CD4-positive, alpha-beta memory T cell (primary cell): ENCODE measurements at places on chromosomes 11 and 22. TPM values are rescaled to one million over a fixed set of nuclear protein-coding genes. Genes with fewer than 3 reads are reported as not detected.

- no peak for DNase-seq
- H3K27ac ChIP-seq: no peak within 1 kb of the TSS
- H3K4me1 ChIP-seq: no peaks in the 10 kb centered on the region
- H3K4me3 ChIP-seq: no peak within 1 kb of the TSS
Measured at GRCh38 chr11:60756307-60757032, at the start of gene MS4A15. Gene MS4A15 (plus strand): TSS chr11:60756867. CDS start chr11:60763734, 6,867 bp downstream.

DNA sequence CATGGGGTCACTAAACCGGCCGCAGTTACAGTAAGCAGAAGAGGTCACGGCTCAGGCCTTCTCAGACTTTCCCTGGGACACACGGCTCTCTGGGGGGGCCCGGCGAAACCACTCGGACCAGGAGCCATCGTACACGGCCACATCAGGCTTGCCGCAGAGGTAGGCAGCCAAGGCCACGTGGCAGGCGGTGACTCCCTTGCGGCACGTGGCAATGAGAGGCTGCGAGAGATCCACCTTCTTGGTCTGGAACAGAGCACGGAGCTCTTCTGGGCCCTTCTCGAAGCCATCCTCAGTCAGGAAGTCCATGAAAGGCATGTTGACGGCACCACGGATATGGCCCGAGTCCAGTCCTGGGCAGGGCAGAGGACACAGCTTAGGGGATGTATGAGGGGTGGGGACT, 8.3 kb downstream of the TST start:
- H3K4me3 ChIP-seq: no peak overlapping the region
- no peak for DNase-seq
- H3K36me3 ChIP-seq: no peaks in the 10 kb centered on the region

Gene RIC8A
- polyA plus RNA-seq: 106 TPM

DNA sequence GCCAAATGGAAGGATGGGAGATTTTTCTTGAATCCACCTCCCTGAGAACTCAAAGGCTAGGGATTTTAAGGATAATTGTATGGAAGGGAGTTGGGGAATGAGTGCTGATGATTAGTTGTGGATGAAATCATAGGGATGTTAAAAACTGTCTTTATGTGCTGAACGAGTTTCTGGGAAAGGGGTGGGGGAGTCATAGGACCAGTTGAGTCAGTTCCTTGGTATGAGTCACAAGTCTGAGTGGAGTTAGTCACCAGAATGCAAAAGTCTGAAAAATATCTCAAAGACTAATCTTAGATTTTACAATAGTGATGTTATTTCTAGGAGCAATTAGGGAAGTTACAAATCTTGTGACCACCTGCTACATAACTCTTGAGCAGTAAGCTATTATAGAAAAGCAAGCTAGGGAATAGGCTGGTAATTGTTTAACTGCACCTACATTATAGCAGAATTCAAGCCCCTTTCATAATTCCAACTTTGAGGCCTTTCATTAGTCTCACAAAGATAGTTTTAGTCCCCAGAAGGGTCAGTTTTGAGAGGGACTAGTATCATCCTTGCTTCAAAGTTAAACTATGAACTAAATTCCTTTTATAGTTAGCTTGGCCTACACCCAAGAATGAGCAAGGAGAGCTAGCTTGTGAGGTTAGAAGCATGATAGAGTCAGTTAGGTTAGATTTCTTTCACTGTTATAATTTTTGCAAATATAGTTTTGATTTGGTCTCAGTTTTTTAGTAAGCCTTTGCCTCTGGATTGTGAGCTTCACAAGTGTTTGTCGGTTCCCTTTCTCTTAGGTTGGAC, 668.0 kb downstream of the ETS1 start:
- DNase-seq: no peak
- H3K27me3 ChIP-seq: no peaks in the 10 kb centered on the region
- H3K4me1 ChIP-seq: no peaks in the 10 kb centered on the region
- H3K4me3 ChIP-seq: no peak overlapping the region
- H3K36me3 ChIP-seq: no peaks in the 10 kb centered on the region
- no peak overlapping the region for H3K27ac ChIP-seq

DNA sequence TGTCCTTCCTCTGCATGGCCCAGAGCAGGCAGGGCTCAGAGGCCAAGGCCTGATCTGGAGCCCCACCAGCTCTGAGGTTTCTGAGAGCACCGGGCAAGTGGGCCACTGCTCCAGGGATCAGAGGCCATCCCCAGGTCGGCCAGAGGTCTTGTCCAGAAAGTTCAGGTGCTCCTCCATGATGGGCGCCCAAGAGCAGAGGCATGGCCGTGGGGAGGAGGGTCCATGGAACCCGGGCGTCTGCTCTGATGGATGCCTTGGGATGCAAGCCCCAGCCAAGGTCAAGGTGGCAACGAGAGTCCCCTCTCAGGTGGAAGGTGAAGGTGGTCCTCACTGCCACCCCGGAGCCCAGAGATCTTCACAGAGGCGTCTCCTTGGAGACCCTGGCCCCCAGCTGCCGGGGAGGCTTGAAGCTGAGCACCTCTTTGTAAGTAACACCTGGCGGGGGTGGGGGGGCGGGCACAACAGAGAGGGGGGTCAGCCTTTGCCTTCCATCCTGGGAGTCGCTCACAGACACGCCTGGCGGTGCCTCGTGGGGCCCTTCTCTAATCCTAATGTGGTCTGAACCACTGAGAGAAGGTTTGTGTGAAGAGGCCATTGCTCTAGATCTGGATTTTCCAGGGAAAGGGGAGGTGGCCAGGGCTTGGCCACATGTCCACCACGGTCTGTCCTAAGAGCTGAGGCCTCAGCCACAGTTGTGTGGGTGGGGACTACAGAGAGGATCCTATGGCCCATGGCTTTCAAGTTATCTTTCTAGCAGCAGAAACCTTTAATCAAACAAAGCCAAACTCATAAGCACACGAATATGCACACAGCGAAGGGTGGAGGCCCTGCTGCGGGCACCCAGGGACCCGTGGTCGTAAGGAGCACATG, 2.2 kb upstream of the HDAC10 start:
- no peaks in the 10 kb centered on the region for H3K36me3 ChIP-seq
- no peak overlapping the region for H3K27ac ChIP-seq
- no peak for DNase-seq
- H3K4me3 ChIP-seq: no peak overlapping the region

DNA sequence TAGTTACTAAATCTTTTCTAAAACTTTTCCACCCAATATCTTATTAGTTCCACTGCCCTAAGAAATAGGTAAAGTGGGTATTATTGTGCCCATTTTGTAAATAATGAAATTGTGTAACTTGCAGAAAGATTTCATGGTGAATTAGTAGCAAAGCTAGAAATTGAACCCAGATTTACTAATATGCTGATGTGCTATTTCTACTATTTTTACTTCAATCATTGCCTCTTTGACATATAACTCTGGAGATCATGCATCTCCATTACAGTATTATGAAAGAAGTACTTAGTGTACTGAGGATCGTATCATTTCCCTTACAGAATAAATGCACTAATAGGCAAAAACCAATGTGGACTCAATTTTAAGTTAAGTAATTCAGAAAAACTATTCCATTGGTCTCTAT, 119.0 kb downstream of the CSTPP1 start:
- H3K4me1 ChIP-seq: no peaks in the 10 kb centered on the region
- no peak overlapping the region for H3K4me3 ChIP-seq
- no peak for DNase-seq
- no peaks in the 10 kb centered on the region for H3K36me3 ChIP-seq

DNA sequence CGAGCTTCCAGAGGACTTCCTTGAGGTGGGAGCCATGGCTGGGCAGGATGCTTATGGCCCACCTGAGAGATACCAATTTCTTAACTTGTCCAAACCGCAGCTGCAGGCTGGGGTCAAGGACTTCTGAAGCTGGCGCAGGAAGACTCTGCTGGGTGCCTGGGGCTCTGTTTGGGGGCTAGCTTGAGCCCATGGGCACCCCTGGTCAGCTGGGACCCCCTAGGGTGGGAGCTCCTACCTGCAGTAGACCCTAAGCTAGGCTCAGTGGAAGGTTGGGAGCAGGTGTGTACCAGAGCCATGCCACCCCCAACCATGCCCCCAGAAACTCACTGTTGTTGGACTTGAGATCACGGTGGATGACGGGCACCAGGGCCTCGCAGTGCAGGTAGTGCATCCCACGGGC, 1.3 kb downstream of the MAP3K11 start:
- DNase-seq: no peak
- peaks cover 8% of the 10 kb centered on the region for H3K36me3 ChIP-seq
- no peaks in the 10 kb centered on the region for H3K27me3 ChIP-seq
- H3K4me3 ChIP-seq: peak overlapping the region; percentile 74
